Dermis lymphatic vessel endothelial cell (primary cell): ENCODE measurements at places on chromosomes 7 and 10. TPM values are rescaled to one million over a fixed set of nuclear protein-coding genes. Genes with fewer than 3 reads are reported as not detected.

The TMEM26 gene
- total RNA-seq = under 0.01 and 0.09 TPM in 2 replicates

The EMX2 gene
- total RNA-seq = not detected in 2 replicates

The AKAP9 gene
- 31.5 and 43.3 TPM in 2 replicates for total RNA-seq

The HOXA7 gene
- 1.4 and 2.5 TPM in 2 replicates for total RNA-seq

The MNX1 gene
- not detected in 2 replicates for total RNA-seq

The INSYN2A gene
- total RNA-seq = under 0.01 TPM in 1 of 2 replicates, not detected in the other
